ENCODE measurements at places on chromosomes 11 and 22.

- no peak for DNase-seq
Measured at GRCh38 chr11:43790444-43790794, 90.2 kb upstream of the ALKBH3 start.

GRCh38 chr11:26688701-26689100, 33.2 kb downstream of the SLC5A12 start:
- DNase-seq = no peak

- no peak for DNase-seq
Measured at GRCh38 chr22:27474711-27475547, 326.6 kb downstream of the MN1 start.

DNA sequence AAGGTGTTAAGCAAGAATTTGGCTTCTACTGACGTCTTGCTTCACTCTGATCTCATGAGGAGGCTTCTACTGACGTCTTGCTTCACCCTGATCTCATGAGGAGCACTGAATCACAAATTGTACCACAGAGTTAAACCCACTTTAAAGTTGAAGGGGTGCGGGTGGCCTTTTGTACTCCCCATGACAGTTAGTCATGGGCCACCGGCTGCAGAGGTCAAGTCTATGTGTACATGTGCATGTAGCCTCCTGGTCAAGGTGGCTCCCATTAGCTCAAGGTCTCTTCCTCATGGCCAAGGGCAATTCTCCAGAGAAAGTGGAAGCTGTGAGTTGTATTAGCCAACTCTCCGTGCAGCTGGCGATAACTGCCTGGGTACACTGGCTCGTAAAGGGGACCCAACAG, 23.1 kb upstream of the FZD4 start:
- DNase-seq = no peak

- DNase-seq = no peak
Measured at GRCh38 chr22:23500508-23501260, 79.4 kb downstream of the IGLL1 start.

GRCh38 chr11:76114238-76114637, 92.1 kb downstream of the WNT11 start:
- DNase-seq = no peak

DNA sequence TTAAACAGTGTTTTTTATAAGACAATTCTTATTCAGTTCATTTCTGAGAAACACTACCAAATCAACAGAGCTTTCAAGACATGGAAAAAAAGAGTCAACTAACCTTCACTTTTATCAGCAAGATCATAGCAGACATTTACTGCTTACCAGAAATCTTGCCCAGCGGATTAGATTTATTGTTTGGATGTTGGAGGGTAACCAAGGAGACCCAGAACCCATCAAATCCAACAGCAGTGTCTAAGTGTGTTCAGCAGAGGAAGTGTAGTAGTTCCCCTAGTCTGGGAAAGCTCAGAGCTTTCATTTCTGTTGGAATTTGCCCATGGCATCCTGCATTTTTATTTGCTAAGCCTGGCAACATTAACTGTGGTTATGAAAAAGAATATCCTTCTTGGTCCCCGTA, 2.4 kb upstream of the PGM2L1 start:
- DNase-seq = no peak

DNA sequence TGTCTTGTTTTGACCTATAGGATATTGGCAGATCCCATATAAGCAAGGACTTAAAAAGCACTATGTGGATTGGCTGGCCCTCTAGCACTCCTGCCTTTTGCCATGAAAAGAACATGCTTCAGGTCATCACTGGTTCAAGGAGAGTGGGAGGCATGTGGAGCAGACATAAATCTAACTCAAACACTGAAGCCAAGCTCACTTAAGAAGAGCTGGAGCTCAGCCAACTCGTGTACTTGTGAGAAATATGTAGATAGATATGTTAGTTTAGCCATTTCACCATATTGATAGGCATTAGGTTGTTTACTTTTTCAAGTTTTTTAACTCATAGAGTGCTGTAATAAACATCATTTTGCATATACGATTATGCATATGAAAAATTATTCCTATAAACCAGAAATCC, 19.9 kb upstream of the BBOX1 start:
- no peak for DNase-seq

DNA sequence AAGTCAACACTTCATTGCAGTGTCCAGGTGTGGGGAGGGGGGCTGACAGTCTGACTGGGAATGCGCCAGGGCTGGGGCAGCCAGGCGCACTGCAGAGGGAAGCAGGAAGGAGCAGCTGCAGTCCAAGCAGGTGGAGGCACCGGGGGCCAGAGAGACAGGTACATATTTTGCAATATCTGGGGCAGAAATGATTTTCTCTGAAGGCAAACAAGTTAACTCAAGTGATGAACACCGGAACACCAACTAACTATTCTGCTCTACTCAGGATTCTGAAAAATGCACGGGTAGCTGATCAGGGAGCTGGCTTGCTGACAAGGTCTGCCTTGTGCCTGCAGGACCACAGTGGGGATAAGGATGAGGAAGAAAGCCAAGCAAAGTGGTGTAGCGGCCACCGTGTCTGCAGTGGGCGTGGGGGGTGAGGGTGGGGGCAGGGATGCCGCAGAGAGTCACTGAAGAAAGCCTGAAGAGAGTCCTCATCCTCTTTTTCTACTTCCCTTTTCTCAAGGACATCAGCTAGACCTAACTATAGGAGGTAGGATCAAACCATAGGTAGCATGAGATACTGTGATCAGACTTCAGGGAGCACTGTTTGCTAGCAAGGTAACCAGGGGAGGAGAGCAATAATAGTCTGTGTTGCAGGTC, 83.4 kb downstream of the SCN3B start:
- DNase-seq = no peak

DNA sequence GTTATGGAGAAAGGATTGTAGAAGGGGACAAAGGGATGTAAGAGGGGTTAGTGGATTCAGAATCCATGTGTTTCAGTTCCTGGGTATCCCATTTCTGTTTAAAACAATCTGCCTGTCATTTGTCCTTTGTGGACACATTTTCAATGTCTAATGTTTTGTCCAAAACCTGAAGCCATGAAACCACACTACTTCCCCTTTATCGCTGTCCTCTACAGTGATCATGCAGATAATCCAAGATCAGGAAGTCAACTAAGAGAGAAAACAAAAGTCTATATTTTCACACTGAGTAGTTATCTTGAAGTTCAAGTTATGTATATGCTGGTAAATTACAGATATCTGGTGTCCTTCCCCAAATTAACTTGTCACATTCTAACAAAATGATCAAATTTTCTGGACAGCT, 457.0 kb downstream of the NTM start:
- DNase-seq = no peak

DNA sequence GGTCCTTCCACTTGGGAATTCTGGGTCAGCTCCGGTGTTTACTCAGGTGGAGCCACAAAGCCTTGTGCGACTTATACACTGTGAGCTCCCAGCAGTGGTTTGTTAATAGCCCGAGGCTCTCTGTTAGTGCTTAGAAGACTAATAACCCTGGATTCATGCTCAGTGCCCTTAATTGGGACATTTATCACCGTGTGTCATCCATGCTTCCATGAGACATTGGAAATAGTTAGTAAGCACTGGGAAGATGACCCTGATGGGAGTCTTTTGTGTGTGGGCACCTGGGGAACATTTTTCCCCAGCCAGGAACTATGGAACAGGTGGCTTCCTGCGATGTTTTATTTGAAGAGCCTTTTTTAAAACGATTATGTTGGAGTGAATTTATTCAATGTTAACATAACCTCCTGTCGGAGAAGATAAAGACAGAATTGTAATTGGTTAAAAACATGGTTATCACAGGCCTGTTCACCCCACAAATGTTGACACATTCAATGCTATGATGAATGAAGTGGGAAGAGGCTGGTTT, 188.9 kb downstream of the MYO18B start:
- DNase-seq = no peak

DNA sequence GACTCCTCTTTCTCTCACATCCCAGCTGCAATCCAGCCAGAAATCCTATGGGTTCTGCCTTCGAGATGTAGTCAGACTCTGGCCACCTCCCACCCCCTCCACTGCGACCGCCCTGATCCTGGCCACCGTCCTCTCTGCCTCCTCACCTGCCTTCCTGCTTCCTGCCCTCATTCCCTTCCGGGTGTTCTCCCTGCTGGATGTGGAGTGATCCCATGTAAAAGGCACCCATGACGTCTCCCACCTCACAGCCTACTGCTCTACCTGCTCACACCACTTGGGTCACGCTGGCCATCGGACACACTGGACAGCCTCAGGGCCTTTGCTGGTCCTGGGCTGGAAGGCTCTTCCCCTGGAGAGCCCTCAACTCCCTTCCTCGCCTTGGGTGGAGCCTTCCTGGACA, 33.7 kb upstream of the CD5 start:
- no peak for DNase-seq

DNA sequence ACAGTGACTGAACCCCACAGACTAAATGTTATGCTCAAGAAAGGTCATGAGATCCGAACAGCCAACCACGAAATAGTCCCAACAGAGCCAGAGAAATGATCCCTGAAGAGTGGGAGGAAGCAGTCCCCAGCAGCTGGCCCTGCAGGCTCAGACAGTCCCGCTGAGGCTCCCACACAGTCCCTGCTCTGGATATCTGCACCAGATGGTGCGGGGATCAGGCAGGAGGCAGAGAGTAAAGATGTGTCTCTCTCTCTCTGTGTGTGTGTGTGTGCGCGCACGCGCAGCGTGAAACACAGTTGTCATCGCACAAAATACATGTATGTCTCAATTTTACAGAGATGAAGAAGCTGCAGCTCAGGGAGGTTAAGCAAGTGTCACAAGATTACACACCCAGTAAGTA, 27.9 kb downstream of the GUCY1A2 start:
- DNase-seq = no peak

- DNase-seq = no peak
Measured at GRCh38 chr22:31575190-31575589, 78.9 kb downstream of the SFI1 start.

DNA sequence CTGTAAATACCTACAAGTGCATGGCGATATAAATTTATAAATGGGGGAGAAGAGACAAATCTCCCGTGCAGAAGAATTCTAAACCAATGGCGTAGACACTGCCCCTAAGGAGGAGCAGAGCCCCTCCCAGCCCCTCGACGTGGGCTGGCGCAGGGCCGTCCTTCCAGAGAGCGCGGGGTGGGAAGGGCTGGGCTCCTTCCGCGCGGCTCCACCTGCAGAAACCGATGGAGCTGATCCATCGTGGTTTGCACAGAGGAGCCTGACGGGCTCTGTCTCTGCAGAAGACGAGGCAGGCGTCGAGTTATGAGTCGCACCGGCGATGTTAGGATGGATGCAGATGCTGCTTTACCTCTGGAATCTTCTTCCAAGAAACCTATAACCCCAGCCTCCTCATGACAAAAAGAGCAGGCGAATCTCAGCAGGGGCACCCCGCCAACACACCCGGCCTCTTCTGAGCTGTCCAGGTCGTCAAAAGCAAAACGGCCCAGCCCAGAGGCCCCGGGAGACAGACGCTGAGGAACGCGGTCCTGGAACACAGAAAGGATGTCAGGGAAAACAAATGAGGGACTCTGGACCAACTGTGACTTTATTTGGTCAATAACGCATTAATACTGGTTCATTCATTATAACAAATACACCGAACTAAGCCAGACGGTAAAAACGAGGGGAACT, 11.0 kb upstream of the B4GALNT4 start:
- no peak for DNase-seq

- peak; percentile 49 for DNase-seq
Measured at GRCh38 chr22:50274311-50274710, 4.1 kb upstream of the MAPK11 start.

- no peak for DNase-seq
Measured at GRCh38 chr11:63745304-63746170, 23.0 kb downstream of the ZFTA start.

DNA sequence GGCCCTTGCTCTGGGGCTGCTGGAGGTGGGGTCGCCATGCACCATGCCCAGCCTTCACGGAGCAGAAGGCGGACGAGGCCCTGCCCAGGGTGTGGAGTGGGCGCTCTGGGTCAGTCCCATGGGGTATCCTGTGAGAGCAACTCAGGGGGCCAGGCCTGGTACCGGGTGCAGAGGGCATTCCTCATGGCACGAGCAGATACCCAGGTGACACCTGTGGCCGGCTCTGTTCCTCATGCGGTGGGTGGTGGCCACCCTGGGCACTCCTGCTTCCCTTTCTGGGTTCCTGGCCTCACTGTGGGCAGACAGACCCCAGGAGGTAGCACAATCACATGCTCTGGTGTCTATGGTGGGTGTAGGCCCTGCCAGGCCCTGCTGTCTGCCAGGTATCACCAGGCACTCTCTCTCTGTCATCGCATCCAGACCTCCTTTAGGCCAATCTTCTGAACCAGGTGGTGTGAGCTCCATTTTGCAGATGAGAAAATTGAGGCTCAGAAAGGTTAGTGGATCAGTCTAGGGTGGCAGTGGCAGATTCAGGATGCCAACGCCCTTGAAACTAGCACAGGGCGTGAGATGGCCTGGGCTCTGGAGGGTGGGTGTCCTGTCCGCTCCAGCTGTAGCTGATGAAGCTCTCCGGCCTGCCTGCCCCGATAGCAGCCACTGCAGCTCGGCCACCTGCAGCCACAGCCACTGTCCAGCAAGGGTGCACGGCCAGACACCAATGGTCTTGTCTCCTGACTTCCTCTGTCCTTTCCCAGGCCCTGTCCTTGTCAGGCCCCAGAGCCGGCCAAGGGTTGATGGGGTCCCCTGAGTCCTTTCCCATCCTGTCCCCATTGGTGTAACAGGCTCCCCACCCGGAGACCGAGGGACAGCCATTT, 15.1 kb downstream of the DGKZ start:
- DNase-seq = no peak

- no peak for DNase-seq
Measured at GRCh38 chr11:18452927-18453326, 2.7 kb upstream of the LDHAL6A start.

GRCh38 chr11:120797143-120797542, 226.8 kb upstream of the TBCEL start:
- no peak for DNase-seq

GRCh38 chr22:38453996-38454352, 1.0 kb downstream of the KCNJ4 start:
- no peak for DNase-seq

DNA sequence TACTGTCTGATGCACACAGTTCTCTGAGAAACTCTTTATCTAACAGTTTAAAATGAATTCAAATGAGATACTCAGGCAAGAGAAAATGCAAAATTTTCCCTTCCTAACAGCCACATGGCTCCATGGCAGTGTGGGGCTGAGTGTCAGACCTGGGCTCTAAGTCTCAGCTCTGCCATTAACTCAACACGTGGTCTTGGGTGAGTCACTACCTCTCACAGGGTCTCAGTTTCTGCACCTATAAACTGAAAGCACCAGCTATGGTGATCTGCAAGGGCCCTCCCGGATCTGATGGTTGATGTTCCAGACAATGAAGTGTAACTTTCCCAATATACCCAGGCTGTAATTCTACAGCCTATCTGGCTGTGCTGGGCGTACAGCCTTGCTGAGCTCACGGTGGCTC, 70.5 kb downstream of the KCNC1 start:
- DNase-seq = no peak

Measured in stimulated activated CD4-positive, alpha-beta T cell treated with anti-CD3 and anti-CD28 coated beads, Interleukin-4, amount 100 ng/mL, for 24 hours (primary cell).